GM18507 (cell line): ENCODE measurements at places on chromosomes 11 and 22.

- DNase-seq: no peak
Measured at GRCh38 chr11:108931168-108931567, 266.3 kb downstream of the DDX10 start.

GRCh38 chr11:92460213-92460612 lies 235.6 kb downstream of the FAT3 start:
- DNase-seq: no peak

DNA sequence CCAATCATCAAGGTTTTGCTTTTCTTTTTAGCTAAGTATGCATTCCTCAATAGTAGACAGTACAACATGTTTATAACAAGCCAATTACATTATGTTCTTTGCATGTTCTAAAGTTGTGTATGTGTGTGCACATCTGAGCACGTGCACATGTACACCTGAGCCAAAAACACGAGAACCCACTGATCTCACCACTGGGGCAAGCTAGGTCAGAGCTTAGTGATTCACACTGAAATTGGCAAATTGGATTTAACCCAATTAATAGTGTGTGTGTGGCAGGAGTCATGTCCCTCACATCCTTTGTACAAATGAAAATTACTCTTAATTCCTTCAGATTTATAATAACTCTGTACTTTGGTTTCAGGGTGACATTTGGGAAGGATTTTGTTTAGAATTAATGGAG lies 145.7 kb upstream of the TEAD1 start:
- DNase-seq: no peak

DNA sequence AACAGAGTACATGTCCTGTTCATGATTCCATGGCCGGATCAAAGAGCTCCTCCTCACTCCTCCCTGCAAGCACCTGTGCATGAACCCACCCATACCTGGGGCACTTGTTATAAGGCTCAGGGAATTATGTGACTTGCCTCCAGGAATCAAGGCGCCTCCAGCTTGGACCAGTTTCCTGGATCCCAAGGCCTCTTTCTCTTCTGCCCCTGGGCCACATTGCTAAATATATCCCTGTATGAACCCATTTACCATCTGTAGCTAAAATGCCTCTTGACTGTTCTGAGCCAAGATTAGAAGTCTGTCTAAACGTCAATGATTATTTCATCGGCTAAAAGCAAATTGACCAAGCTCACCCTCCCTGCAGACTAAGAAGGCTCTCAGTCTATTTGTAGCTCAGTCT lies 135.6 kb downstream of the KIRREL3 start:
- no peak for DNase-seq

- DNase-seq: no peak
Measured at GRCh38 chr11:67628710-67629385, 889 bp downstream of the NUDT8 start.

GRCh38 chr22:35220221-35220620 lies 37.1 kb upstream of the HMGXB4 start:
- DNase-seq: no peak

DNA sequence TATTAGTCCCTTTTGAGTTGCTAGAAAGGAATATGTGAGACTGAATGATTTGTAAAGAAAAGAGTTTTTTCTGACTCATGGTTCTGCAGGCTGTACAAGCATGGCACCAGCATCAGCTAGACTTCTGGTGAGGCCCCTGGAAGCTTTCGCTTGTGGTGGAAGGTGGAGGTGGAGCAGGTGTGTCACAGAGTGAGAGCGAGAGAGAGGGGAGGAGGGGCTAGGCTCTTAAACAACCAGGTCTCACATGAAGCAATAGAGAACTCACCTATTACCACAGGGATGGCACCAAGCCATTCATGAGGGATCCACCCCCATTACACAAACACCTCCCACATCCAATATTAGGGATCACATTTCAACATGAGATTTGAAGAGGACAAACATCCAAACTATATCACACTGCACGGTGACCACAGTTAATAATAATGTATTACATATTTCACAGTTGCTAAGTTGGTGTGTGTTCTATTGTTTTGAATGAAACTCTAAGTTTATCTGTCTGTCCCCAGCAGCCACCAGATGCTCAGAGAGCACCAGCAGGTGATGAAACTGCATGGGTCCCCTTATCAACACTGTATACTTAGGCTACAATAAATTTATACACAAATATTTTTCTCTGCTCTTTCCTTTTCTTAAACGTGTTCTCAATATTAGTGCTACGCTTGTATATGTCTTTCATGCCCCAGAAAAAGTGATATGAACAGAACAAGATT lies 14.1 kb downstream of the ZFP91 start:
- DNase-seq: no peak
